ENCODE measurements at places on chromosomes 7 and 10.

- DNase-seq = no peak
Measured at GRCh38 chr10:130250127-130250526, 113.9 kb downstream of the GLRX3 start.

GRCh38 chr10:84156768-84157167 is 16.8 kb upstream of the GPR15LG start:
- DNase-seq = no peak

DNA sequence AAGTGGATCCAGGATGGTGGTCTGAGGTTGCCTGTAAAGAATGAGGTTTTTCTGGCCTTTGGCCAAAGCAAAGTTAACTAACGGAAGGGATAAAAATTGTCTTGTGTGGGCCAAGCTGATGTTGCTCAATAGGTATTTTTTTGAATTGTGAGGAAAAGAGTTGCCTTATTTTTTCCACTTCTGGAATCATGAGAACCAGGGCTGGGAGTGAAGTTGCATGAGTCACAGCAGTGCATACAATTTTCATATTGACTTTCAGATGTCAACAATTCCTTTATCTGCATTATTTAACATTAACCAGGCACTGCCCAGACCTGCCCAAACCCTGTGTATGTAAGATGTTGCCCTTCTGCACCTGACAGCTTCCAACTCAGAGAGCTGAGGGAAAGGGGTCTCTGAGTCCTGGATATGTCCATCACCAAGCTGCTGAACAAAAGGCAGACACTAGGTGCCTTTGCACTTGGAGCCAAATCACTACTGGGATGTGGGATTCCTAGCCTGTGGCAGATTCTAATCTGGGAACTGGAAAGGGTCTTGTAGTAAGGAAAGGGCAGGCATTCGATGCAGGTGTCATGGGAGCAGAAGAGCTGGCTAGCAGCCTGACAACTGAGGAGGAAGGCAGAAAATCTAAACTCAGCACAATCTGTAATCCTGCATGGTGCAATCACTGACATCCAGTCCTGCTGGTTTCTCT is 52.3 kb upstream of the SLC35B4 start:
- DNase-seq = no peak

DNA sequence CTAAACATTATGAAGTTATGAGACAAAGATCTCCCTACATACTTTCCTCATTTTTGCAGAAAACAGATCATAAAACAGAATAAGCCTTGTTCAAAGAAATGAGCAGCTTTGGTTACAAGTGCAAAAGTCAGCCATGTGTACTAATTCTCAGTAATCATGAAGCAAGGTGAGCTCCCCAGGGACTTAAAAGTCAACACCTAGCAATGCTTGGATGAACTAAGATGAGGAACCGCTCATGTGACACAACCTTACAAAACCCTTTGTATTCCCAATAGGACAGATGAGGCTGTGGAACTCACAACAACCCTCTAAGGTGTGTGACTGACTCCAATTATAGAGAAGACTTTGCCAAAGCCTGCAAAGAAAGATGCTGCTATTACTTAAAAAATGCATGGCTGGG is 154.5 kb downstream of the SLC25A13 start:
- no peak for DNase-seq

DNA sequence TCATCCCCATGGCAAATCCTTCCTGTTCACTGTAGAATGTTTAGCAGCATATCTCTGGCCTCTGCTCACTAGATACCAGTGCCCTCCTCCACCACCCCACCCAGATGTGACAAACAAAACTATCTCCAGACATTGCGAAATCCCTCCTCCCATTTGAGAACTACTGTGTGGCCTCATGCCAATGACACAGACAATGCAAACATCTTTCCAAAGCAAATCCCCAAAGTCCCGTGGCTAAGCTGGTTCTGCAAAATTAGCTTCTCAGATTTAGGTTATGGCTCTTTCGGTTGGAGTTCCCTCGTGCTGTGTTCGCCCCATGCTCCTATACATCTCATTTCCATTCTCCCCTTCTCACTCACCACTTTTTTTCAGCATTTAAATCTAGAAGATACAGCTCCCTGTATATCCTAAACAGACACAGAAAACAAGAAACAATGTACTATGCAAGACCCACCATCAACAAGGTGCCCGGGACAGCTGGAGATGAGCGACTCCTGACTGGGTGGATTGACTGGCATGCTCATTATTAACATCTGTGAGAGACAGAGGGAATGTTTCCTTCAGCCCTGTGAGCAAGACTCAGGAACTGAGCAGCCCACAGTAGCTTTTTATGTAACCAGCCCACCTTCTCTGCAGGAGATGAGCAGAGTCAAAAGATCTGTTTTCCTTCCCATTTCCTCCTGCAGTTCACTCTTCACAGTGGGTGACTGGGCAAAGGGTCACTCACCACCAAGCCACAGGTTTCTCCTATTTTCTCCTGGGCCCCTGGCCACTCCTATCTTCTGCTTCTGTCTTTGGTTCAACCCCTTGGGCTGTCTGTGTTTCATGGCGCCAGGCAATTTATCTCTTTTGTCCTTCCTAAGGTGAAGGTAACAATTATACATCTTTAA is 225.7 kb upstream of the AOAH start:
- DNase-seq = no peak

DNA sequence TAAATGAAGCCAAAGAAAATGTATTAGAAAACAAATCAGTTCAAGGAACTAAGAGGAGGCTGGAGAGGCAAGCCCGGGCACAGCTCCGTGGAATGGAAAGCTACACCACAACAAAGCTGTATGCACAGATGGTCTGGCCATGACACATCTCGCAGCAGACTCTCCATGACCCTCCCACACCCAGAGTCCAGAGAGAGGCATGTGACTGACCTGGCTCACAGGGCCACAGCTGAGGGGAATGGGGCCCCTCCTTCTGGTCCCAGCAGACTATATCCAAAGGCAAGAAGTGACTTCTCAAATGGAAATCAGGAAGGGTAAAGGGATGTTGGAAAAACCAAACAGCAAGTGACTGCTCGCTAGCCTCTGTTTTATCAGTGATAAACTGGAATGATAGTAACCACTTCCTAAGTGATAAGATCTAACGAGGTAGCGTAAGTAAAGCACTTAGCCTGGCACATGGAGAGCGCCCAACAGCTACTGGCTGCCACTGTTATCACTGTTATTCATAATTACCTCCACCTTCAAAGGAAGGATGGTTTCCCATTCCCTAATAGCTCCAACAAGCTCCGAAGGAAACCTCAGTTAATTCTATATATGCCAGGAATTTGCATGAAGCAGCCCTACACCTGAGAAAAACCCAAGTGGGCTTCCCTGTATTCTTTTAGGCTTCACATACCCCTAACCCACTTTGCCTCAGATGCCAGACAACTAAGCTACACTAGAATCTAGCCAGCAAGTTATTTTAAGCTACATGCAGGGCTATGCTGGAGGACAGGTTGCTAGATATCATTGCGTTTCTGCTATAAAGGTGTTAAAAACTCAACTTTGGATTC is 8.4 kb downstream of the OSBPL3 start:
- no peak for DNase-seq

- DNase-seq = peak; percentile 56
Measured at GRCh38 chr7:101882595-101883564, 65.5 kb downstream of the CUX1 start.

DNA sequence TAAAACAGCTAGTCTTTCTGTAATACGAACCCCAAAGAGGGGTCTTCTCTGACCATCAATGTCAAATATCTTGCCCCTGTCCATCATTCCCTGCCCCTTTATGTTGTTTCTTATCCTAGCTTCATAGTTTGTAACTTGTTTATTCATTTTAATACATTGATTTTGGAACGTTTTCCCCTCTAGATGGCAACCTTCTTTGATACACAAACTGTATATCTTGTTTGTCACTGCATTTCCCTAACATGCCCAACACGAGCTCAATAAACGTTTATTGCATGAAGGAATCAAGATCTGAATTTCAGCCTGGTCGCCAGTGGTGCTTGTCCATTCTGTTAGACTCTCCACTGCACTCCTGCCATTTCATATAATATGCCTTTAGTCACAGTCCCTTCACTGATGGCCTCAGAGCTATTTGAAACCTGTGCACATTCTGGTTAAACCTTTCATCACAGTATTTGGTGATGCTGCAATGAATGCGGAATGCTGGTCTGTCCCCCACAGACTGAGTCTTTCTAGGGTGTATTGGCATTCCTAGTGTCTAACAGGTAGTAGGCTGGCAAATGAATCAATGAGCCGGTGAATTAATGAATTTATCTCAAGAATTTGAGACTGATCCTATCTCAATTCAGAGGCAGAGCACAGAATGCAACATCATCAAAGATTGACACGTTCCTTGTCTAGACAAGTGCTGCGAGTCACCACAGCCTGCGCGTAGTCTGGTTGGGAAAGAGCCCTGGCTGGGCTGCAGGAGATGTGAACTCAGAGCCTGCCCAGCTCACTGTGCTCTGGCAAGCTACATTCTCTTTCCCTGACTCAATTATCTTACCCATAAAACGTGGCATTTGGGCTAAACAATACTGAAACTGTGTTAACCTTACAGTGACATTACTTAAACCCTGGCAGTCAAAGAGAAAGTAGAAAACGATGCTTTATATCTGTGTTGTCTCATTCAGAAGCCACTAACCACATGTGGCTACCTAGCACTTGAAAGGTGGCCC is 55.2 kb upstream of the FRMD4A start:
- DNase-seq = no peak

- no peak for DNase-seq
Measured at GRCh38 chr7:39421661-39422060, 144.5 kb upstream of the YAE1 start.

- DNase-seq = no peak
Measured at GRCh38 chr7:36969376-36969775, 245.1 kb upstream of the AOAH start.

DNA sequence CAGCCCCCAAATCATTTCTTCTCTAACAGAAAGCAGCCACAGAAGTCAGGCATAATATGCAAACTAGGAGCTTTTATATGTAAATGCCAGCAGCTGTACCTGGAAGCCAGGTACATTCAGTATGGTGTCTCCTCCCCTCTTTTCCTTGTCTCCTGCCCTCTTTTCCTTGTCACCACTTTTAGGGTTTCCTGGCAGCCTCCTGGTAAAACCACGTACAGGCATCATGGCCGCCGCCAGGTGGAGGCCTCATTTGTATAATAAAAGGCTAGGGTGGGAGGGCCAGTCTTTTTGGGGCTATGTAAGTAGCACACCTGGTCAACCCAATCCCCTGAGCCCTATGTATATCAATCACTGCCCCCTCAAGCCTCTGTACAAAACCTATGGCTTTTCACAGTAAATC is 28.7 kb downstream of the PDZD8 start:
- DNase-seq = no peak

DNA sequence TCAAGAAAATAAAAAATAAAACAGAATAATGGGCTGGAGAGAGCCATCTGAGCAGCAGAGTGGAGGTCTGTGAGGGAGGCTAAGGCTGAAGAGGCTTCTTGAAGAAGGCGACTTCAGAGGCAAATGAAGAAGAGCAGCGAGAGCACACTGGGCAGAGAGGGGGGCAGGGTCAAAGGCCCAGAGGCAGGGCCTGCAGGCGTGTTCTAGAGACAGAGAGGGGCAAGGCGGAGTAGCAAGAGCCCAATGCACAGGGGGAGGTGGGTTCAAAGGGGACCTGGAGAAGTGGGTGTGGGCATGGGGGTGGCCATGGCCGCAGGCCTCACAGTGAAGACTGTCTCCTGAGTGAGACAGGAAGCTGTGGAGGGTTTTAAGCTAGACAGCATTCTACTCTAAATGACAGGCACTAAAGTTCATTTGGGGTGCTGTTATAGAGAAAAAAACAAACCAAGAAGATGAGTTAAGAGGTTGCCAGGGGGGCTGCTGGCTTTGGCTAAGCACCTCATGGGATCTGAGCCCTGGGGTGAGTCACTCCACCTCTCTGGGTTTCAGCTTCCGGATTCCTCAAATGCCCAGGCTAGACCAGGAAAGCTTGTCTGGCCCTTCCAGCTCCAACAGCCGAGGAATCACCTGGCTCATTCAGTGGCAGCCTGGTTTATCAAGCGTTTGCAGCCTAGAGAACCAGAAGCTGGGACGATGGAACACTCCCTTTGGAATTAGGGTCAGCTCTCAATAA is 81.7 kb downstream of the DLG5 start:
- no peak for DNase-seq

DNA sequence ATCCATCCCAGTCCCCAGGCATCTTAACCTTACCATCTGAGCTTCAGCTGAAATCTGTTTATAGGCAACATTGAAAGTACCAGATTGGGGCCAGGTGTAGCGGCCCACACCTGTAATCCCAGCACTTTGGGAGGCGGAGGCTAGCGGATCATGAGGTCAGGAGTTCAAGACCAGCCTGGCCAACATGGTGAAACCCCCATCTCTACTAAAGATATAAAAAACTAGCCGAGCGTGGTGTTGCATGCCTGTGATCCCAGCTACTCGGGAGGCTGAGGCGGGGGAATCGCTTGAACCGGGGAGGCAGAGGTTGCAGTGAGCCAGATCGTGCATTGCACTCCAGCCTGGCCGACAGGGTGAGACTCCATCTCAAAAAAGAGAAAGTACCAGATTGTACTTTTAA is 39.0 kb downstream of the CRCP start:
- DNase-seq = no peak

DNA sequence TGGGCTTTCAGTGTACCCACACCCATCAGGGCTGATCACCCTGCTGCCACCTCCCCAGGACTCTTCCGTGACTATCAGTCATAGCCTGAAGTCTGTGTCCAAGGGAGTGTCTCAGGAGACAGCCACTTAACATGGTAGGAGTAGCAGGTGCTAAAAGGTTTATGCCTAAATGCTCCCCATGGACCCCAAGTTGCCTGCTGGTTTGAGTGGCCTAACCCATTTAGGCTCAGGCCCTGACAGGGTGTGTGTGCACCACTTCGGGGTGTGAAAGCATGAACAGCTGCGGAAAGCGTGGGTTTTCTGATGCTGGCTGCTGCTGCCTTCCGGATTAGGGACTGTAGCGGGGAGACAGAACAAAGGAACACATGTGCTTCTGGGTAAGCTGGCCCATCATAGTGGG is 93.2 kb upstream of the SAMD8 start:
- DNase-seq = no peak

GRCh38 chr10:14592026-14592425 is 182.7 kb downstream of the FAM107B start:
- DNase-seq = no peak

- DNase-seq = no peak
Measured at GRCh38 chr7:12571691-12572090, 1.2 kb downstream of the SCIN start.

DNA sequence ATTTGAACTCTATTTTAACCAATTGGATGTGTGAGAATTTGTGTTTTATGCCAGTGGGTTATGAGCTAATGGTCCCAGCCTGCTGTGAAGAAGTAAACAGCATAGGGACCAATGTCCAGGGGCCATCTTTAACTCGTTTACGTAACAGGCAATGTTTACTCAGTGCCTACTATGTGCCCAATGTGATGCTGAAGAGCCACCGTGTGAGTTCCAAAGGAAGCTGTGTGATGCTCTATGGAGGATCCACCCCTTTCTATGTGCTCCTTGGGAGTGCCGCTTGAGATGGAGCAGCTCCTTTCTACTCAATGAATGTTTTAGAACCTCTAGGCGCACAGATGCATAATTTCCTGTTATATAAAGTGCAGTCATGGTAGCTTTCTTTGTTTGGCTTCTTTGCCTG is 21.3 kb downstream of the DYNC1I1 start:
- no peak for DNase-seq

- DNase-seq = peak; percentile 20
Measured at GRCh38 chr7:139523968-139524815, 707 bp downstream of the CLEC2L start.

- DNase-seq = no peak
Measured at GRCh38 chr7:138564365-138564764, 104.3 kb downstream of the TRIM24 start.

GRCh38 chr7:30260246-30260768 is 24.1 kb upstream of the ZNRF2 start:
- no peak for DNase-seq

GRCh38 chr7:86958380-86958779 is 101.1 kb downstream of the ELAPOR2 start:
- DNase-seq = no peak

GRCh38 chr7:71548746-71549145 is 416.8 kb downstream of the GALNT17 start:
- no peak for DNase-seq
